Glutamatergic neuron (in vitro differentiated cells): ENCODE measurements at places on chromosomes 1 and 21. TPM values are rescaled to one million over a fixed set of nuclear protein-coding genes. Genes with fewer than 3 reads are reported as not detected.

DNA sequence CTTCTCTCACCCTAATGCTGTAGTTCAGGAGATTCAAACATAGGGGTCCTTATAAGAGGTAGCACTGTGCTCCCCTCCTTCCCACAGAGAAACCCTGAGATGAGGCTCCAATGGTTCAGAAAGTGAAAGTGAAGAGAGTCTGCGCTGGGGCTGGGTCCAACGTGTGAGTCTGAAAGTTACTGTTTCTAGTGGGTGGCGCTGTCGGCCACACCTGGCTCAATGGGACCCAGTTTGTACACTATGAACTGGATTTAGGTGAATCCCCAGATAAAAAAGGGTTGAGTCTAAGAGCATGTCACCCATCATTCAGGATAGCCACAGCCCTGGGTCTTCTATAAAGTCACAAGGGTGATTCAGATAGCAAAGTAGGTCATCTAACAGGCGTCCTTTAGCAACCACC, 2.8 kb downstream of the SMCP start:
- DNase-seq, result no peak

- DNase-seq, result no peak
Observed at GRCh38 chr21:32381571-32381970, 11.2 kb downstream of the URB1 start.

DNA sequence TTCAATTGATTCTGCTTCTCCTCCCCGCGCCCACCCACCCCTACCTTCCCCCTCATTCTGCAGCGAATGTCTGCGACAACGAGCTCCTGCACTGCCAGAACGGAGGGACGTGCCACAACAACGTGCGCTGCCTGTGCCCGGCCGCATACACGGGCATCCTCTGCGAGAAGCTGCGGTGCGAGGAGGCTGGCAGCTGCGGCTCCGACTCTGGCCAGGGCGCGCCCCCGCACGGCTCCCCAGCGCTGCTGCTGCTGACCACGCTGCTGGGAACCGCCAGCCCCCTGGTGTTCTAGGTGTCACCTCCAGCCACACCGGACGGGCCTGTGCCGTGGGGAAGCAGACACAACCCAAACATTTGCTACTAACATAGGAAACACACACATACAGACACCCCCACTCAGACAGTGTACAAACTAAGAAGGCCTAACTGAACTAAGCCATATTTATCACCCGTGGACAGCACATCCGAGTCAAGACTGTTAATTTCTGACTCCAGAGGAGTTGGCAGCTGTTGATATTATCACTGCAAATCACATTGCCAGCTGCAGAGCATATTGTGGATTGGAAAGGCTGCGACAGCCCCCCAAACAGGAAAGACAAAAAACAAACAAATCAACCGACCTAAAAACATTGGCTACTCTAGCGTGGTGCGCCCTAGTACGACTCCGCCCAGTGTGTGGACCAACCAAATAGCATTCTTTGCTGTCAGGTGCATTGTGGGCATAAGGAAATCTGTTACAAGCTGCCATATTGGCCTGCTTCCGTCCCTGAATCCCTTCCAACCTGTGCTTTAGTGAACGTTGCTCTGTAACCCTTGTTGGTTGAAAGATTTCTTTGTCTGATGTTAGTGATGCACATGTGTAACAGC, 339.9 kb downstream of the NTNG1 start:
- DNase-seq, result no peak

Gene BGLAP
- not detected for total RNA-seq

Gene RPAP2
- total RNA-seq, result 26.4 TPM

DNA sequence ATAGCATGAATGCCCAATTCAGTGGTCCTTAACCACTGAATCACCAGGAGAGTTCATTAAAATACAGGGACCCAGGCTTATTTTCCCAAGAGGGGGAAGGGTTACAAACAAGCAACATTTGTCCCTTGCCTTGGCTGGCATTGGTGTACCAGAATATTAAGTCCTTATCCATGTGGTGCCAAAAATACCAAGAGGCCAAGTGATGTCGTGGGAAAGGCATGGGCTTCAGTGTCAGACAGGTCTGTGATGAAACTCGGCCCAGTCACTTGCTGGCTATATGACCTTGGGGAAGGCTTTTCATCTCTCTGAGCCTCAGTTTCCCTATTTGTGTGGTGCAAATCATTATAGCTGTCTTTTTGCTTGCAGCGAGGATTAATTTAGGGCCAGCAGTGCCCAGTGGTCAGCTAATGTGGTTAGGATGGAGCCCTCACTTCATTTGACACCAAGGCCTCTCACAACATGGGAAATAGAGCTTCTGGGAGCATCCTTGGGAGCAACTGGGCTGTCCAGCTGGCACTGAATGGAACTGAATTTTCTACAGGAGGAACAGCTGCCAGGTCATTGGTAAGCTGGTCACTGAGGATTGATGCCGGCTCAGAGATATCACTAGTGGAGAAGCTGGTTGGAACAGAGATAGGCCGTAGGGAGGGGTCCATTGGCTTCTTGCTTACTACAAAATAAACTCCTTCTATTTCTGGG, 77.2 kb upstream of the PPP2R5A start:
- no peak for DNase-seq

DNA sequence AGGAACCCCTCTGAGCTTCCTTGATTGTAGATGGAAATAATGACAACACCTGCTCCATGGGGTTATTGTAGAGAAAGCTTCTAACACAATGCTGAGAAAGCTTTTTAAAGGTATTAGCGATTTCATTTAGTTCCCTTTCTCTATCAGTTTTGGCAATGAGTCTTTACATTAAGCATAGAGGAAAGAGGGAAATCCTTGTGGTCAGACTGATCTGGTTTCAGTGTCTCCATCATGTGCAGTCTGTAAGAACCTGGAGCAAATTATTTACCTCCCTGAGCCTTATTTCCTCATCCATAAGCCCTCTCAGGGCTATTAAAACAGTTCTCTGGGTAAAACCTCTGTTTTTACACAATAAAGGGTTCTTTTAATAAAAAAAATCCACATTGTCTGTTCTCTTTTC, 87.5 kb downstream of the FGGY start:
- no peak for DNase-seq

Gene GSTM4
- total RNA-seq, result 12.3 TPM

GRCh38 chr1:76593618-76594017, 273.7 kb upstream of the ST6GALNAC5 start:
- no peak for DNase-seq

- DNase-seq, result no peak
Observed at GRCh38 chr1:180842491-180843275, 70.0 kb upstream of the KIAA1614 start.

DNA sequence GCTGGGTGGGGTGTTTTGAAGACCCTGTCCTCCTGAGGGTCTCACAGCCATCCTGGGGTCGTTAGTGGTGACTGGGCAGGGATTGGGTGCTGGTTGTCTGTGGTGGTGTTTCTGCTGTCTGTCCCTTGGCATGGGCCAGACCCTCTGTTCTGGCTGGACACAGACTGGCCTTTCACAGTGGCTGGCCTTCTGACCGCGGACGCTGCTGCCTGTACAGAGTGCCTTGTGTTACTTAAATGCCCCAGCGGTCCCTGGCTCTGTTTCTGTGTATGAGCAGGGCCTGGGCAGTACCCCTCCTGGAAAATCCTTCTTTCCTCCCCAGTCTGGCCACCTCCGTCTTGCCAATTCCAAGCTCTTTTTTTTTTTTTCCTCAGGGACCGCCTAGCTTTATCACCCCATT, 50.9 kb downstream of the SH3BGR start:
- DNase-seq, result no peak

DNA sequence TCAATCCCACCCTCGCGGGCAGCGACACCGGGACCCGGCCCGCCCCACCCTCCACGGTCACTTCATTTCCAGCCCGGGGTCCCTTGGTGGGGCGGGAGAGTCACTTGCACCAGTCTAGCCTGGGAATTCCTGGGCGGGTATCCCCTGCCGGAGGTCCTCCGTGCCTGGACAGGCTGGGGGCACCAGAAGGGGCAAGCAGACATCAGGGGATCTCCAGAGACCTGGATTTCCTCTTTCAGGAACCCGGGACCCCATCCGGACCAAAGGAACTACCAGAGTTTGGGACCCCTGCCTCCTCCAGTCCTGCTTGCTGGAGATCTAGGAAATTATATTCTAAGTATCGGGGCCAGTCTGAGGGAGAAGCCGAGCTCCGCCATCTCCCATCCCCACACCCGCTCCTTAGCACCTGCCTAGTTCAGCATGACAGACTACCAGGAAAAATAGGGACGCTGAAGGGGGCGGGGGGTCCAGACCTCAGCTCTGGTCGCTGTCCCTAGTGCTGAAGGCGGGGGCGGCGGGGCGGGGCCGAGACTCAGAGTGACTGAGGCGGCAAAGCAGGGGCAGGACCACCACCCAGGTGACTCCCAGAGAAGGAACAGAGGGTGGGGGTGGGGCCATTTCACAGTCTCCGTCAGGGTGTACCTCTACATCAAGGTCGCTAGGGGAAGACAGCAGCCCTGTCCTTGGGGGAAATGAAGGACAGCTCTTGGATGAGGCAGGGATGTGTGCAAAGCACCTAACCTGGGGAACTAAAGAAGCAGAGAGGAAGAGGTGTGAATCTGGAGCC, 832 bp downstream of the HCN3 start:
- DNase-seq, result peak; percentile 66

DNA sequence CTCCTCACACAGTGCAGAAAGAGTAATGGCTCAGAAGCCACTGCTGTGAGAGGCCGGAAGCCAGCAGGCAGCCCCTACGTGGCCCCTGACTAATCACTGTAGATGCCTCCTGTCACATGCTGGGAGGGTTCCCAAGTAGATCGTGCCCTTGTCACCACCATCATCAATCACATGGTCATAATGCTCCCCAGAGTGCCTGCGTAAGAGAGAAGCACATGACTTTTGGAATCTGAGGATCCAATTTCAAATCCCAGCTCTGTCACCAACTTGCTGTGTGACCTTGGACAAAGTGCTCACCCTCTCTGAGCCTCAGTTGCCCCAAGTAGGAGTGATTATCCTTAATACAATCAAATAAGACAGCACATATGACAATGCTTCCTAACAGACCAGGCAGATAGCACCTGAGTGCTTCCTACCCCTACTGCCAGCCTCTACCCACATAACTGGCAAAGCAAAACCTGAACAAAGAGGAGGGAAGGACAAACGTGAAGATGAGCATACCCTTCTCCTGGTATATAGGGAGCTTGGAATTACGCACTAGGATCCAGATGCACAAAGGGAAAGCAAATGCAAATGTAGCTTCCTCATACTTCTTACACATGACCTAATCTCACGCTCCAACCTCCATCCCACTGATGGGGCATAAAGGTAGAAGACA, 65.7 kb downstream of the SDC3 start:
- DNase-seq, result no peak

Gene OR2L2
- total RNA-seq, result 0.25 TPM

DNA sequence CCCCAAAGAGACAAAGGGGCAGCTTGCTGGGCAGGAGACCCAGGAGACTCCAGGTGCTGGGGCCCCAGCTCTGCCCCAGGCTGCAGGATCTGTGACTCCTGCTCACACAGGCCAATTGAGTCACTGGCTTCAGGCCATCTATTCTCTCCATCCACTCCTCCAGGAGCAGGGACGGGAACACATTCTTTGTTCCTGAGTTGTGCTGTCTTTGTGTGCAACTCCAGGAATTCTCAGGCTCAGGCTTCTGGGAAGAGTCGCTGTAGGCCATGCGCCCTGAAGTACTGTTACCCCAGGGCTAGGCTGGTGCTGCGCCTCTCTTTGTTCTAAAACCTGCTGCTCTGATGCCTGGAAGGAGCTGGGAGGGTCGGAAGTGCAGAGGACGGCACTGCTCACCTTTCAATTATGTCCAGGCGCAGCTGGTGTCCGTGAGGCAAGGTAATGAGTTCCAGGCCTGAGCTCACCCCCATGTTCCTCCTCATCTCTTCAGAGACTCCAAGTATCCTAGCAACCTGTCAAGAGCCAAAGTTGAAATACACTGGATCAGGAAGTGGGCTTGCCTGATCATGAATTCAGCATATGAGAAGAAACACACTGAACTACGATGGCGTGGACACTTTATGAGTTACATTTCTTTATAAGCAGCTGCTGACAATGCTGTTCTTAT, 105.9 kb downstream of the BCAR3 start:
- no peak for DNase-seq

Gene PTGER3
- total RNA-seq, result 0.29 TPM

DNA sequence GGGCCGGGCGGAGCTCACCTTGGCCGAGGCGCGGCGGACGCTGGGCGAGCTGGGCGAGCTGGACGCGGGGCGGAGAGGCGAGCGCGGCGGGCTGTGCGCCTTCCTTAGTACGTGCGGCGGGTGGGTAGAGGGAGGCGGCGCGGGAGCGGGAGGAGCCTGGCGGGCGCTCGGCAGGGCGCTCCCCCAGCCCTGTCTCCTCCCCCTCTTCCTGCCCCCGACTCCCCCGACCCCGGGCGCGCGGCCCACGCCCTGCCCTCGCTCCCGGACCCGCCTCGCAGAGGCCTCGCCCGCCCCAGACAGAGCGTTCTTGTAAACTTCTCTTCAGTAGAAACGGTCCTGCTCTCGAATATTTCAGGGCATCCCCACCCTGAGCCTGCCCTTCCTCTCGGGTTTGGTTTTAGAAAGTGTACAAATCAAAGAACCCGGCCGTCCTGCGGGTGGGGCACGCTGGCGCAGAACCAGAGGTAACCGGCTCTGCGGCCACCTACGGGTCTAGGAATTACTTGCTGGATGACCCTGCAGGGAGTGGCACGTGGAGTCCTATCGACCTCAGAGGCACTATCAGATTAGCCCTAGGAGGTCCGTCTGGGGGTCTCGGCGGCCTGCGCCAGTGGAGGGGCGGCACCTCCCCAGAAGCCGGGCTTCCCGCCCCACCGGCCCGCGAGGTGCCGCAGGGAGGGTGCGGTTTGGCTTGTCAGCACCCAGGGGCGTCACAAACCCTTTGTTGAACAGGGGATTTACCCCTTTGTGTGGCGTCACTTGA, at the start of gene S100A10:
TSS of gene S100A10 (minus strand) at position 126 of the 763 bp plus-strand sequence. CDS start 7,629 bp downstream, outside the sequence.
- peak; percentile 73 for DNase-seq
